H1 (cell line): ENCODE measurements at places on chromosomes 11 and 22.

- no peak for DNase-seq
Measured at GRCh38 chr11:69159150-69159852, 3.6 kb downstream of the SMIM38 start.

- DNase-seq, result no peak
Measured at GRCh38 chr11:116595305-116595880, 177.4 kb downstream of the BUD13 start.

- peak; percentile 77 for DNase-seq
Measured at GRCh38 chr11:75388386-75389275, 10.7 kb upstream of the RPS3 start.

GRCh38 chr11:66437979-66438503 is 607 bp downstream of the MRPL11 start:
- no peak for DNase-seq

DNA sequence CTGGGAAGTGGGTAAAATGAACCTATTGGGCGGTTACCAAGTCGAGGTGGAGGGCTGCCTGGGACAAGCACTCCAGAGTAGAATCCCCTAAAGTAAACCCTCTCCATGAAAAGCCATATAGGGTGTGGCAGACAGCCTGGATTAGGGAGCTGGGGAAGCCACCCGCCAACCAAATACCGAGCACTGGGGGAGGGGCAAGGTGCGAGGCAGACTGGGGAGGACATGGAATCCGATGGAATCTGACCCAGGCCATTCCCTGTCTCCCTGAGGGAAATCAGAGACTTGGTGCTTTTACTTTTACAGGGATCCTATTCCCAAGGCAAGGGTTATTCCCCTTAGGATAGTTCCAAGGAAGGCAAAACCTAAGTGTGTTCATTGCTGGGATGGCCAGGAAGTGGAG is 130.9 kb upstream of the HSD17B12 start:
- no peak for DNase-seq

DNA sequence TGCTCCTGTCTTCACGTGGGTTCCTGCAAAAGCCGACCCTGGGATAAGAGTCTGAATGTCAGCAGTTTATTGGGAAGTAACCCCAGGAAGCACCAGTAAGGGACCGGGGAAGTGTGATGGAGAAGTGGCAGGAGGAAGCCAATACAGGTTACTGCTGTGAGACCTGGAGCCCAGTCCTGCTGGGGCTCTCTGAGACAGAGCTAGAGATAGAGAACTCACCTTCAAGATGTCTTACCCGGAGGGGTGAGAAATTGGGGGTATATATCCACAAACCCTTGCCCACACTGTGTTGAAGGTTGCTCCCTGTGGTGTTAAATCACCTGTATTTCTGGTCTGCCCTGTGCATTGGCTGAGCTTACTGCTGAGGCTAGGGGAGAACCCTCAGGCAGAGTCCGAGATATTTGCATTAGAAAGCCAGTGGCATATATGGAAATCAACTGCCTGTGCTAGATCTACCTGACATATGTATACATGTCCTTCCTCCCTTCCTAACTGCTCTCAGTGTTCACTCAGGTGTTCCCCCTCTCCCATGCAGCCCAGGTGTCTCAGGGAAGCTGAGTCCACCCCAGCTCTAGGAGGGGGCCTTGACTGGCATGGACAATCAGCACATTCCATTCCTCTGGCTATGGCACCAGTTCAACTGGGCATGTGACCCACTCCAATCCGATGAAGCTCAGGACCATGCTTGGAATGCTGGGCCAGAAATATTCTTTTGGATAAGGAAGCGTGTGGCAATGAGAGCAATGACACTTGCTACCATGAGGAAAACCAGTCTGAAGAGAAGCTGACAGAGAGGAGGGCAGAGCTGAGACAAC is 6.8 kb upstream of the MICAL2 start:
- DNase-seq, result no peak

- no peak for DNase-seq
Measured at GRCh38 chr11:13291800-13292199, 14.2 kb downstream of the BMAL1 start.

GRCh38 chr22:27381552-27381951 is 420.0 kb downstream of the MN1 start:
- no peak for DNase-seq

DNA sequence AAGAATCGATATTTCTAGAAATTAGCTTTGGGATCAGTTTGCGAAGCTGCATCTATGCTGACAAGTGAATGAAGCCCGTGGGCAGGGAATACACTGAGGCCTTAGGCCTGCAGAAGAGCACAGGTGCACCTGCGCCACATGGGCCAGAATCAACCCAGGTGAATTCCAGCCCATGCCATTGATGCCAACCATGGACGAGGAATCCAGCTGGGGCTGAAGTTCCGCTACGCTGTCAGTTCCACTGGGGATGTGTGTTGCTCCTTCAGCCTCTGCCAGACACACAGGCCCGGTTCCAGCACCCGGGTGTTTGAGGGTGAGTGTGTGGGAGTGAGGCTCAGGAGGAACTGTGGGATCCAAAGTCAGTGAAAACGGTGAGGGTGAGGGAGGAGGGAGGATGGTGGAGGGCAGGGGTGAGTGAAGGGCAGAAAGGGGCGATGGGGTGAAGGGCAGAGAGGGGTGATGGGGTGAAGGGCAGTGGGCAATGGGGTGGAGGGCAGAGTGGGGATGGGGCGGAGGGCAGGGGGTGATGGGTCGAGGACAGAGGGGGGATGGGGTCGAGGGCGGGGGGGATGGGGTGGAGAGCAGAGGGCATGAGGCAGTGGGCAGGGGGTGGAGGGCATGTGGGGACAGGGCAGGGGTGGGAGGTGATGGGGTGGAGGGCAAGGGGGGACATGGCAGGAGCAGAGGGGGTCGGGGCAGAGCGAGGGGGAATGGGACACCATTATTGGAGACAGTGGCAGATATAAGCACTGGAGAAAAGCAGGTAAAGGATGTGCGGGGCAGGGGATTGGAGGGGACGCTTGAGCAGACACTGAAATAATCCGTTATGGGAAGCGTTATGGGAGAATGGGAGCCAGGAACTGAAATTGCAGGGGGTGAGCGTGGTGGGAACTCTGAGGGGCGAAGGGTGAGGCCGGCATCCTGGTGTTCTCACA is 931.6 kb downstream of the BRD1 start:
- DNase-seq, result no peak

GRCh38 chr22:40156001-40156516 is 21.7 kb upstream of the TNRC6B start:
- peak; percentile 51 for DNase-seq

DNA sequence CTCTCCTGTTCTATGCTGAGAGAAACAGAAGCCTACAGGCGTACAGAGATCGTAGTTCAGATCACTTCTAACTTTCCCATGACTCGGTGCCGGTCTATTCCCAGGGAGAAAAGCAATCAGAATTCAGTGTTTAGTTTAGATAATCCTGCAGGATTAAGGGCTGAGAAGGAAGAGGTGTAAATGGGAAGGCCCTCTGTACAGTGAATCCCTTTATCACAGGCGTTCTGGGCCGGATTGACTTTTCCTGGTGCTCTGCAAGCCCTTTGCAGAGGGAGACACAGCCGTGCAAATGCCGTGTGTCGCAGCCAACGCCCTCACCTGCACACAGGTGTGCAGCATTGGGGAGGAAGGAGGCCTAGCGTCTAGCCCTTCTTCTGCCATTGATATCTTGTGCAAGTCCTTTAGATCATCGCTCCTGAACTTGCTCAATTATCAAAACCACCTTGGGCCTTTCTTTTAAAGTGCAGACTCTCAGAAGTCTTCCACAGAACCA is 90.6 kb downstream of the DSCAML1 start:
- no peak for DNase-seq

DNA sequence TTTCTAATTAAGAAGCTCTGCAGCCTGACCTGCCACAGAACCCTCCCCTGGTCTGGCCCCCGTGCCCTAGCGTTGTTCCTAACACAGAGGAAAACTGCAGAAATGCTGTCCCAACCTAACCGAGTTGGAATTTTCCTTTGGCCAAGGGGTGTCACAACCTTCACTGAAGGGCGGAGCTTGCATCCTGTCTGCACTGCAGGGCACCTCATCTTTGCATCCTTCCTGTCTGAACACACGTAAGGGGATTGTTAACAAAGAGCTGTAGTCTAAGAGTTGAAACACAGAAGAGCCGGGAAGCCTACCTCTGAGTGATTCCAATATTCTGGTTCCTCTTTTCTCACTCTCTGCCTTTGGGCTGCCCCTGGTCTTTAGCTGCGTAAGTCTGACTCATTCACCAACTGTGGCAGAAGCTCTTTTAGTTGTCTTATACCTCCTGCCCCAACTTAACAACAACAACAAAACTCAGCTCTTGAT is 1.6 kb downstream of the DIXDC1 start:
- DNase-seq, result no peak

- no peak for DNase-seq
Measured at GRCh38 chr22:48449466-48450187, 1378.0 kb downstream of the BRD1 start.

DNA sequence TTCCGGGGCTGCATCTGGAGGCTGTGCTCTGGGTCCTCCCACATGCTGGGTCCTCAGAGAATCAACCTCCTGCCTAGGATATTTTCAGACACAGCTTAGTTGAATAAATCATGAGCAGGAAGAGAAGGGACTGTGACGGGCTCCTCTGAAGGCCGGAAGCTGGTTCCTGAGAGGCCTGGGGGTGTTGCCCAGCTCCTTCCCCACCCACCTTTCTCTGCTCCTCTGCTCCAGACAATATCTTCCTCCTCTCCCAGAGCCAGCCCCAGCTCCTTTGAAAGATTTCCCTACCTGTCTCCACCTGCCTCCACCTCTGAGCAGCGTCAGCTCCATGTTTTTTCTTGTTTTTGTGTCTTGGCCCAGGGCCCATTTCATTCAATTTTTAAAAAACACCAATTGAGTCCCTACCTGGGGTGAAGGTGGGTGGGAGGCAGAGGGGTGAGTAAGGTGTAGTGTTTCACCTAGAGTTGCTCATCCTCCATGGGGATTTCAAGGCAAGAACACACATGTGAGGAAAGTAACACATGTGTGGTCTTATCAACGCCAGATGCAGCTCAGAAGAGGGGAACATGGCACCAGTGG is 24.8 kb upstream of the THY1 start:
- DNase-seq, result no peak

DNA sequence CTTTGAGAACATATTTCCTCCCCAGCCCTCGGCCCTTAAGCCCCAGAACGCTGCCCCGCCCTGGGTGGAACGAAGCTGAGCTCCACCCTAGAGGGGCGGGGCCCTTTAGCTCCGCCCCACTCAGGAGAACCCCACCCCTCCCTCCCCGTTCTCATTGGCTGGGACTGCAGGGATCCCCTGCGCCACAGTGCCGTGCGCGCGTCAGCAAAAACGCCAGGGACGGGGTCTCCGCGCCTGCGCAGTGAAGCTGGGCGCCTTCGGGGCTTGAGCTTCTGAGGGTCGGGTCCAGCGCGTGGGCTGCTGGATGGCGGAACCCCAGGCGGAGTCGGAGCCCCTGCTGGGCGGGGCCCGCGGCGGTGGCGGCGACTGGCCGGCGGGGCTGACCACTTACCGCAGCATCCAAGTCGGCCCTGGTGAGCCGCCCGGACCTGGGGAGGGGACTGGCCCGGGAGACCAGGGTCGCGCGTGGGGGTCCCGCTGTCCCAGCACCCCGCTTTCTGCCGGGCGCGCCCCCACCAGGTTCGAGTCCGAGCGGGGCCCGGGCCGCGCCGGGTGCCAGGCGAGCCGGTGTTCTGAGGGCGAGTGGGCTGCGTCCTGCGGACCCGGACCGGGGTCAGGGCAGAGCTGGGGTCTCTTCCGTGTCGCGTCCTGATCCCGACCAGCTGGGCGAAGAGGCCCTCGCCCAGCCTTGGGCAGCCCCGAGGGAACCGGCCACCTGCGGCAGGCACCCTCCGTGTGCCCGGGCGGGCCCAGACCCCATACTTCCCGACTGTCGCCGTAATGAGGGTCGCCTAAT is at the start of gene TPCN2:
TSS of gene TPCN2 (plus strand) at position 239 of the 796 bp plus-strand sequence. CDS start at position 305, 66 bp downstream.
- peak; percentile 93 for DNase-seq

DNA sequence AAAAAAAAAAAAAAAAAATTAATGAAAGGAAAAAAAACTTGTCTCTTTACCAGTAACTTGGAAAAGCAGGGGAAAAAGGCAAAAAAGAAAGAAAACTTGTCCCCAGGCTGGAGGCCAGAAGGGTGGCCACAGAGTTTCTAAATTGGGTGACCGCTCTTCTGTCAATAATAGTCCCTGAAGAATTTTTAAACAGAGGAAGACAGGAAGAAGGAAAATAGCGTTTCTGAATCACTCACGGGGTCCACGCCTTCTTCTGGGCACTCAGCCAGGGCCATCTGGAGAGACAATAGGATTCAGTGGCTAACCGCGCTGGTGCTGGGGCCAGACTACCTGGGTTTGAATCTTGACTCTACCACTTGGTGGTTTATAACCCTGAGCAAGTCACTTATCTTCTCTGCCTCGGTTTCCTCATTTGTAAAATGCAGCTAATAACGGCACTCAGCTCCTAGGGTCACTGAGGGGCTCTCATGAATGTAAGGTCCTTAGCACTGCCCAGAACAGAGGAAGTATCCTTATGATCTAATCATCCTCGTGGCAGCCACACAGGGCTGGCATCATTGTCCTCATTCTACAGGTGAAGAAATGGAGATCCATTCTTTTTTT is 7.0 kb downstream of the C11orf86 start:
- no peak for DNase-seq

GRCh38 chr11:108788565-108789199 is 123.8 kb downstream of the DDX10 start:
- DNase-seq, result no peak

GRCh38 chr11:21896746-21897602 is 295.9 kb upstream of the ANO5 start:
- DNase-seq, result no peak

DNA sequence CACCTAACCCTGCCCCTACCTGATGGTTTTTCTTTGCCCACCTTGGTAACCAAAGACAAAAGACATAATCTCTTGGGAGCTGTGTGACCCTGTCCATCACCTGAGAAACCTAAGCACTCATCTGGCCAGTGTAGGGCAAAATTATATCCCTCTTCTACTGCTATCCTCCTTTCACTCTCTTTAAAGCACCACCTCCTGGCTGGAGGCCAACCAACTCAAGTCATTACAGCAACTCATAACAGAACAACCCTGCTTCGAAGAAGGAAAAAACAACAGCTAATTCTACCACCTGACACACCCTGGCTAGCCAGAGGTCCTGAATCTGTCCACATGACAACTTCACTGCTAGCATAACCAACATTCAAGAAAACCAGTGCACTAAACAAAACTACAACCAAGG is 45.5 kb downstream of the GAS2 start:
- DNase-seq, result no peak

- no peak for DNase-seq
Measured at GRCh38 chr11:13644997-13645687, 23.3 kb upstream of the FAR1 start.
